ENCODE measurements at places on chromosomes 13 and 19. TPM values are rescaled to one million over a fixed set of nuclear protein-coding genes. Genes with fewer than 3 reads are reported as not detected.
A peak's percentile ranks its signal among the peaks of the same experiment; 100 is the strongest.

- DNase-seq: peak; percentile 30
Observed at GRCh38 chr19:5434970-5435641, 20.1 kb upstream of the ZNRF4 start.

CPB2 gene
- total RNA-seq: not detected

DNA sequence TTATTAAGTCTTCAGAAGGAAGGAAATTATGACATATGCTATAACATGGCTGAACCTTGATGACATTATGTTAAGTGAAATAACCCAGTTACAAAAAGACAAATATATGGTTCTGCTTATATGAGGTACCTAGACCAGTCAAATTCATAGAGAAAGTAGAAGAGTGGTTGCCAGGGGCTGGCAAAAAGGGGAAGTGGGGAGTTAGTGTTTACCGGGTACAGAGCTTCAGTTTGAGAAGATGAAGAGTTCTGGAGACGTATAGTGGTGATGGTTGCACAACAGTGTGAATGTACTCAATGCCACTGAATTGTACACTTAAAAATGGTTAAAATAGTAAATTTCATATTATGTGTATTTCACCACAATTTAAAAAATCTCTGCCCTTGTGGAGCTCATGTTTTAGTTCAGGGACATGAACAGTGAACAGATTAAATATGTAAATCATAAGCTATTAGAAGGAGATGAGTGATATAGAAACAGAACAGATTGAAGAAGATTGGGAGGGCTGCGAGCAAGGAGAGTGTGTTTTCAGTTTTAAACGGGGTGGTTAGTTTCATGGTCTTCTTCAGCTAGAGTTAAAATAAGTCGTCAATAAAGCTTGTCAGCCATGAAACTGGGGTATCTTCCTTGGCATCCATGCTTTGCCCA lies 355.2 kb downstream of the KCNRG start:
- no peak for DNase-seq

DNA sequence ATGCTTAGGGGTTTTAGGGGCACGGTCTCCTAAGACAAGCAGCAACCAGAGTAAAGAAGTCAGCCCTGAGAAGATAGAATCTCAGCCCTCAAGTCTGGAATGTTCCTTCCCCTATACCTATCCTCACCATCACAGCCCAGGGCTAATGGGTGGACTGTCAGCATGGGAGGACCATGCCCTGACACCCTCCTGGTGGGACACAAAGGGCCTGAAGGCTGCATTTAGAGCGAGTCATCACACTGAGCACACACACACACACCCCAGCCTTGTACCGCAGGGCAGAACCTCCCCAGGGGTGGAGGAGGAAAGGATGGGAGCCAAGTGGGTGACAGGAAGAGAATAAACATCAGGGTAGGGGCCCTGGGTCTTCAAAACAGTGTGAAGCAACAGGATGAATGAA lies 174.8 kb upstream of the SERP2 start:
- DNase-seq: no peak

DNA sequence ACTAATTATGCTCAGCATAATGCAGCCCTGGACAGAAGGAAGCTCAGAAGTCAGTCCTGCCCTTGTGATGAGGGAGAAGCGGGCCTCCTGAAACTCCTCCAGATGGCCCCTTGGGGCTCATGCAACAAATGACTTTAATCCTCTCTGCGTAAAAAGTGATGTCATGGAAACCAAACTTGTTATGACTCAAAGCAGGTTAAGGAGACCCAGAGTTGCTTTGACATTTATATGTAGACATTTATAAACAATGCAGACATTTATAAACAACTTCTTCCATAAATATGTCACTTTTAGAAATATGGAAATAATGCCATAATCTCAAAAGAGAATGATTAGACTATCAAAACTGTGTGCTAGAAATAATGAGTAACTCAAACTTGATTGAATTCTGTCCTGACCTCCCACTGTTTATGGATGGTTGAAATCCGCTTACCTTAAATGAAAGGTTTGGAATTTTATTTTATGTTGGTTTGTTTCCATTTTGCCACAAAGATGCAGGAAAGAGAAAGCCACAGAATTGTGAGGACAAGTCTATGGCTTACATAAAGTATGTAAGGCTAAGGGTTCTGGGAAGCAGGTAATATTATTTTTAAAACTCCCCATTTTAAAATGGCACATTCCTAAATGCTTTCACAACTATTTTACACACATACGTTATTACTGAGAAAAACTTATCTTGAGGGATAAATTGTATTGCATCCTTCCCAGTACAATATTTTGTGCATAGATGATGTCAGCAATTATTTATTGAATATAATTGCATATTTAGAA lies 73.7 kb downstream of the CYSLTR2 start:
- DNase-seq: no peak

All from renal cortical epithelial cell (primary cell).